ENCODE measurements at places on chromosomes 4 and X.

- no peak overlapping the region for H3K4me3 ChIP-seq
- H3K36me3 ChIP-seq: no peaks in the 10 kb centered on the region
- H3K4me1 ChIP-seq: peaks cover 6% of the 10 kb centered on the region
- H3K27ac ChIP-seq: no peak overlapping the region
- DNase-seq: no peak
- H3K27me3 ChIP-seq: no peaks in the 10 kb centered on the region
These were observed 4.4 kb upstream of the MAEA start for GRCh38 chr4:1285151-1285789.

GRCh38 chr4:81688085-81688484, 216.4 kb upstream of the RASGEF1B start:
- no peaks in the 10 kb centered on the region for H3K36me3 ChIP-seq
- no peaks in the 10 kb centered on the region for H3K27me3 ChIP-seq
- DNase-seq: no peak
- no peaks in the 10 kb centered on the region for H3K4me1 ChIP-seq

- H3K36me3 ChIP-seq: no peaks in the 10 kb centered on the region
- H3K27ac ChIP-seq: no peak overlapping the region
- H3K4me3 ChIP-seq: no peak overlapping the region
- DNase-seq: no peak
These were observed 20.1 kb upstream of the CSF2RA start for GRCh38 chrX:1248331-1249061.

GRCh38 chr4:88244816-88245579, 39.4 kb downstream of the PPM1K start:
- no peak for DNase-seq
- H3K36me3 ChIP-seq: no peaks in the 10 kb centered on the region
- no peaks in the 10 kb centered on the region for H3K4me1 ChIP-seq
- no peaks in the 10 kb centered on the region for H3K27me3 ChIP-seq

- peaks cover 4% of the 10 kb centered on the region for H3K4me1 ChIP-seq
- H3K4me3 ChIP-seq: no peak overlapping the region
- H3K27ac ChIP-seq: no peak overlapping the region
- peaks cover 3% of the 10 kb centered on the region for H3K27me3 ChIP-seq
- DNase-seq: no peak
These were observed 2.0 kb upstream of the ZDHHC9 start for GRCh38 chrX:129845616-129846190.

- H3K36me3 ChIP-seq: no peaks in the 10 kb centered on the region
- H3K27me3 ChIP-seq: no peaks in the 10 kb centered on the region
- no peak for DNase-seq
- no peak overlapping the region for H3K27ac ChIP-seq
- H3K4me3 ChIP-seq: no peak overlapping the region
- no peaks in the 10 kb centered on the region for H3K4me1 ChIP-seq
These were observed 60.2 kb upstream of the HPGD start for GRCh38 chr4:174582463-174582862.

- peaks cover 28% of the 10 kb centered on the region for H3K4me1 ChIP-seq
- H3K27me3 ChIP-seq: no peaks in the 10 kb centered on the region
- no peaks in the 10 kb centered on the region for H3K36me3 ChIP-seq
- peak; percentile 63 for DNase-seq
- H3K4me3 ChIP-seq: no peak overlapping the region
These were observed 29.0 kb downstream of the WDFY3 start for GRCh38 chr4:84937381-84937977.

DNA sequence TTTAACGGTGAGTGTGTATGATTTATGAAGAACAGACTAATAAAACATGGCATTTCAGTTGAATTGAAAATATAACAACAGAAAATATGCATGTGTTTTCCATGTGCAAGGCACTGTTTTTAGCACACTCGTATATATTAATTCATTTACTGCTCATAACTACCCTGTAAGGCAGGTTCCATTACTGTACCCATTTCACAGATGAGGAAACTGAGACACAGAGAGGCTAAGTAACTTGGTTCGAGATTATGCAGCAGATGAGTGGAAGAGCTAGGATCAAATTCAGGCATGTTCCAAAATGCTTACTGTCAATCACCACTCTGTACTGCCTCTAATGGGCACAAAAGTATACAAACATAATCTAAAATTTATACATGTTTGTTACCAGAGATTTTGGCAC, 20.4 kb downstream of the MBNL3 start:
- H3K27me3 ChIP-seq: no peaks in the 10 kb centered on the region
- no peak overlapping the region for H3K4me3 ChIP-seq
- no peak for DNase-seq
- H3K36me3 ChIP-seq: no peaks in the 10 kb centered on the region

DNA sequence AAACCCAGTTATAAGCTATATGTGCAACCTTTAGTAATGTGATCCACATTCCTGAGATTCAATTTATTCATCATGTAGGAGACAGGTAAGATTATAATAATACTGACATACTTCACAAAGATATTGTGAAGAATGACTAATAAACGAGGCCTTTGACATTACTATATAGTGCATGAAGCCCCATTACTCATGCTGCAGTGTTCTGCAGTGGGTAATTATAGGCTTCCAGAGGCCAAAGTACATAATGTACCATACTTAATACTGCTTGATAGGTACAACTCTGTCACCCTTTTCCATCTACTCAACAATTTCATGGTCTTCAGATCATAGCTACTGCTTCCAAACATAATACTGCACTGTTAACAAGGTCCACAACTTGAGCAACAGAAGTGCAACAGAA, 68.9 kb downstream of the COL25A1 start:
- no peaks in the 10 kb centered on the region for H3K36me3 ChIP-seq
- no peaks in the 10 kb centered on the region for H3K4me1 ChIP-seq
- H3K4me3 ChIP-seq: no peak overlapping the region
- no peak for DNase-seq

- no peaks in the 10 kb centered on the region for H3K36me3 ChIP-seq
- no peak overlapping the region for H3K27ac ChIP-seq
- DNase-seq: no peak
- H3K27me3 ChIP-seq: peaks cover 13% of the 10 kb centered on the region
- H3K4me3 ChIP-seq: no peak overlapping the region
- H3K4me1 ChIP-seq: no peaks in the 10 kb centered on the region
These were observed 244.3 kb downstream of the PTTG2 start for GRCh38 chr4:38204339-38205035.

DNA sequence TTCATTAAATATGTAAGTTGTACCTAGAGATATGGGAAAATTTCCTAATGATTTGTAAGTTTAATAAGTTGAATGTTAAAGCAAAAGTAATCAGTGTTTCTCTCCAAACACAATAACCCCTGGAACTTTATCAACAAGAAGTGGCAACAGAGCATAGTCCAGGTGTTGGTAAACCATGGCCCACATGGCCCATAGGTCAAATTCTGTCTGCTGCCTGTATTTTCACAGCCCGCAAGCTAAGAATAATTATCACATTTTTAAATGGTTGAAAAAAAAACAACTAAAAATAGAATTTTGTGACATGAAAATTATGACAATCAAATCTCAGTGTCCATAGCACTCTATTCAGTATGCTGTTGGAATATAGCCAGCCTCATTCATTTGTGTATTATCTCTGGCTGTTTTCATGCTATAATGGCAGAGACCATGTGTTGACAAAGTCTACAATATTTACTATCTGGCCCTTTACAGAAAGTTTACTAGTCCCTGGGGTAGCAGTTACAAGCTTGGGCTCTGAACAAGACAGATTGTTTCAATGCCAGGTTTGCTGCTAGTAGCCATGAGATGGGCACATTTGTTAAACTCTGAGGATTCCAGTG, 395.8 kb downstream of the GASK1B start:
- no peaks in the 10 kb centered on the region for H3K27me3 ChIP-seq
- no peak overlapping the region for H3K27ac ChIP-seq
- no peaks in the 10 kb centered on the region for H3K36me3 ChIP-seq
- H3K4me1 ChIP-seq: no peaks in the 10 kb centered on the region
- DNase-seq: no peak

- no peak for DNase-seq
- no peaks in the 10 kb centered on the region for H3K27me3 ChIP-seq
- H3K4me1 ChIP-seq: no peaks in the 10 kb centered on the region
These were observed 523.6 kb downstream of the BCOR start for GRCh38 chrX:39574178-39574577.

DNA sequence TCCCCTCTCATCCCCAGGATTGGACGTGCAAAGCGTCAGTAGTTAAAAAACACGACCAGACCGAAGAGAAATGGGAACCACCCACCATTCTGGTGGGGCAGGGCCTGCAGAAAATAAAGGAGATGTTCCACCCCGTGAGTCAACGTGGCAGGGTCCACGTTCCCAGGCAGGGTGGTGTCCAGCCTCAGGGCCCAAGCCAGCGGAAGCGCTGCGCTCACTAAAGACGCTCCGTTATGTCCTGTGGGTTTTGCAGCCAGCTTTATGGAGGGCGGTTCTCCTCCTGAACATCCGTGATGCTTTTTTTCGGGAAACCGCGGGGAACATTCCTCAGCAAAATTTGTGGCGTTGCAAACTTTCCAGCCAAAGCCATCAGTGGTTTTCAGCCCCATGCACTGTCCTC, 93.4 kb upstream of the SHOX start:
- no peak for DNase-seq
- no peak overlapping the region for H3K27ac ChIP-seq
- no peaks in the 10 kb centered on the region for H3K36me3 ChIP-seq
- no peaks in the 10 kb centered on the region for H3K27me3 ChIP-seq
- H3K4me3 ChIP-seq: no peak overlapping the region
- no peaks in the 10 kb centered on the region for H3K4me1 ChIP-seq

DNA sequence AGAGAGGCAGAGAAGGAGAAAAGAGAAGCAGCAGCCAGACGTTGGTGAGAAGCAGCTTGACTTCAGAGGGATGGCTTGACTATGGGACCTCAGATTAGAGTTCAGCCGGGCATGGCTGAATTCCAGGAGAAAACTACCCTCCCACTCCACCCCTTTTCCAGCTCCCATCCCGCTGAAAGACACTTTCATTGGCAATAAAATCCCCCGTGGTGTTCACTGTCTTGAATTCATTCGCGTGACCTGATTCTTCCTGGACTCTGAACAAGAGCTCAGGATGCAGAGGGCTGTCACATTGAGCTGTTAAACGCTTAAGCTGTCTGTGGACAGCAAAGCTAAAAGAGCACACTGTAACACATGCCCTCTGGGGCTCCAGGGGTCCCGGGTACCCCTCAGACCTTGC, 1575.3 kb upstream of the AGA start:
- H3K4me1 ChIP-seq: no peaks in the 10 kb centered on the region
- no peak for DNase-seq
- no peak overlapping the region for H3K4me3 ChIP-seq
- H3K27me3 ChIP-seq: no peaks in the 10 kb centered on the region
- no peaks in the 10 kb centered on the region for H3K36me3 ChIP-seq
- no peak overlapping the region for H3K27ac ChIP-seq

DNA sequence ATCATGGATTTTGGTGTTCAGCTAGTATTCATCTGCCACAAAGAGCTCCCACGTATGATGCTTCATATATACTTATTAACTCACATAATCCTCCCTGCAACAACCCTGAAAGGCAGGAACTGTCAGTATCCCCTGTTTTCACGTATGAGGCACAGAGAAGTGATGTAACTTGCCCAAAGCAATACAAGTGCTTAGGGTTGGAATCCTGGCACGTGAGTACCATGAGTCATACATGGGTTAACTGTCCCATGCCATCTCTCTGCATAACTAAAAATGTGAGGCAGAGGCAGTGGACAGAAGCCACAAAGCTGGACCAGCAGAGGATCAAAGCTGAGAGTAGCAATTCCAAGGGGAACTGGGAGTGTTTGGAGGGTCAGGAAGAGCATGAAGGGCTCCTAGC, 35.7 kb upstream of the EGFL6 start:
- no peak overlapping the region for H3K4me3 ChIP-seq
- no peaks in the 10 kb centered on the region for H3K27me3 ChIP-seq
- no peaks in the 10 kb centered on the region for H3K36me3 ChIP-seq
- H3K27ac ChIP-seq: no peak overlapping the region

GRCh38 chr4:98027827-98028226, 115.4 kb downstream of the STPG2 start:
- no peak overlapping the region for H3K27ac ChIP-seq
- no peaks in the 10 kb centered on the region for H3K27me3 ChIP-seq
- no peak overlapping the region for H3K4me3 ChIP-seq

DNA sequence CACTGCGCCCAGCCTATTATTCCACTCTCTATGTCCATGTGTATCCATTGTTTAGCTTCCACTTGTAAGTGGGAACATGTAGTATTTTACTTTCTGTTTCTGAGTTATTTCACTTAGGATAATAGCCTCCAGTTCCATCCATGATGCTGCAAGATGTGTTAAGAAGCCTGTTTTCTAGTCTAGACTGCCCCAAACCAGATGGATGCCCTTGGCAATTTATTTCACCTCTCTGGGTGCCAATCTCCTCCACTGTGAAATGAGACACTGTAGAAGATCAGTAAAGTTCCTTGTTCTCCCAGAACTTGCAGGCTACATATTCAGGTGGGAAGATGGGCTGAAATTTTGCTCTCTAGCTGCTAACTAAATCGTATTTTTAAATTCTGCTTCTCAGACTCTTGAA, 72.8 kb downstream of the TSPAN5 start:
- H3K27ac ChIP-seq: no peak overlapping the region
- H3K36me3 ChIP-seq: peaks cover 3% of the 10 kb centered on the region
- no peaks in the 10 kb centered on the region for H3K27me3 ChIP-seq

DNA sequence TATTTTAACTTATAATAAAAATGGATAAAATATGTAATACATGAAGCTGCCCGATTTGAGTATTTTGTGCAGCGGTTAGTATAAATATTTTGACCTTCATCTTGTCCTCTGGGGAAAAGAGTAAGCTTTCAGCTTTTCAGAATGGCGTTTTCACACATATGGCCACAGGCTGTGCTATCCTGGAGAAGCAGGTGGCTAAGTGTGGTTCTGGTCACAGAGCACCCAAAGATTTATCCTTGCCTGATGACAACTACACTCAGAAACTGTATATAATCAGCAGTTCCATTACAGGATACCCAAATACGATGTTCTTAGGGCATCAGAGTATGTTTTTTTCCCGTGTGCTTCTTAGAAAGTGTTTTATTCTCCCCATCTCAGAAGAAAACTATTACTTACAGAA, 42.3 kb upstream of the ANK2 start:
- no peaks in the 10 kb centered on the region for H3K4me1 ChIP-seq
- H3K27me3 ChIP-seq: no peaks in the 10 kb centered on the region
- H3K4me3 ChIP-seq: no peak overlapping the region
- no peaks in the 10 kb centered on the region for H3K36me3 ChIP-seq

- H3K36me3 ChIP-seq: no peaks in the 10 kb centered on the region
- no peaks in the 10 kb centered on the region for H3K4me1 ChIP-seq
- H3K4me3 ChIP-seq: no peak overlapping the region
- DNase-seq: no peak
These were observed 13.8 kb downstream of the FHDC1 start for GRCh38 chr4:152949930-152950329.

DNA sequence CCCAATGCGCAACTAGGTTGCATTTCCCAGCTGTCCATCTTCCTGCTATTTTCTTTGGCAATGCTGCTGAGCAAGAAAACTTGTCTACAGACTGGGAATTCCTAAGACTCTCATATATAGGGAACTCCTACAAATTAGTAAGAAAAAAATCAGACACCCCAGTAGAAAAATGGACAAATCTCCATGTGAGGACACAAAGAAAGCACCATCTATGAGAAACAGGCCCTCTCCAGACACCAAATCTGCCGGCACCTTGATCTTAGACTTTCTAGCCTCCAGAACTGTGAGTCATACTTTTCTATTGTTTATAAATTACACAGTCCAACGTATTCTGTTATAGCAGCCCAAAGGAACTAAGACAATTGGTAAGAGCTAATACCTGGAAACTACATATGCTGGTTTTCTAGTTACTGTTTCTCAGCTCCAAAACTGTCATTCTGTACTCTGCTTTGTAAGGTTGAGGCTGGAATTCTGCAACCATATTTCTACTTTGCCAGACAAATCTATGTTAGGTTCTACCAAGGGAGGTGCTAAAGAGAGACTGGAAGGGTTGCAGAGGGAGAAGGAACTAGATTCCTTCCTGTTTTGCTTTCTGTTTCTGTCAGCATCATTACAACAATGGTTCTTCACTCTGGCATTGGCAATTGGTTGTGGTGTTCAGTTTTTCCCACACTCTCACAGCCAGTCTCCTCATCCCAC, 35.7 kb upstream of the FAM241A start:
- H3K4me3 ChIP-seq: no peak overlapping the region
- H3K27ac ChIP-seq: peak overlapping the region; percentile 94
- DNase-seq: peak; percentile 86
- peaks cover 20% of the 10 kb centered on the region for H3K4me1 ChIP-seq

All from endothelial cell of umbilical vein (primary cell).